ENCODE measurements at places on chromosomes 3 and 15.

DNA sequence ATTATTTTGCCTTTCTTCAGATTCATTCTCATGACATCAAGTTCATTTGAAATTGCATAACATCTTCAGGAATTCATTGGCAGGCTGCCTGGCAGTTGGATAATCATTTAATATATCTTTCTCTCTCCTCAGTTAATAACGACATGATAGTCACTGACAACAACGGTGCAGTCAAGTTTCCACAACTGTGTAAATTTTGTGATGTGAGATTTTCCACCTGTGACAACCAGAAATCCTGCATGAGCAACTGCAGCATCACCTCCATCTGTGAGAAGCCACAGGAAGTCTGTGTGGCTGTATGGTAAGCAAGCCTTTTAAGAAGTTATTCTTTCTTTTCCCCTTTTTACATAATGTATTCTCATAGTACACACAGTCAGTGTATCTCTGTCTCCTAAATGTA is 38.2 kb downstream of the TGFBR2 start:
- DNase-seq = no peak

DNA sequence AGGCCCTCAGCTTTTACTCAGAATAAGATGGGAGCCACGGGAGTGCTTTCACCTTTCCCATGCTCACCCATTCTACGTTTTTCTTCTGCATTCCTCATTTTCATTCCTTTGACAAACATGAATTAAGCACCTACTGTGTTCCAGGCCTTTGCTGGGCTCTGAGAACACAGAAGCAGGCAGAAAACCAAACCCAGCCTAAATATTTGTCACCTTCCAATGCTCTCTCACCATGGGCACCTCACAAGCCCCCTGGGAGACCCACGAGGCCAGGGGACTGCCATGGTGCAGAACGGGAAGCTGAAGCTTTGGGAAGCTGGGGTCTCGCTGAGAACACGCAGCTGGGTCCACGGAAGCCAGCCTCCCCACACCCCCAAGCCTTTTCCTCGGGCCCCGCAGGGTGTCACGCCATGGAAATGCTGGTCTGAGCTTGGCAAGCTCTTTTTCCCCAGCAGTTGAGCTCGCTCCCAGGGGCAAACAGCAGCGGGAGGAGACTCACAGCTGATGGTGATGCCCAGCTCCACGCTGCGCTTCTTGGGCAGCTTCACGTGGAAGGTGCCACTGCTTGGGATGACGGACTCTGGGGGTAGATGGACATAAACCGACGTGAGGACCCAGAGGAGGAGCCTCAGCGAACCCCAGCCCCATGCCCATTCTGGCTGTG is 27.7 kb downstream of the GRIP2 start:
- DNase-seq = no peak

- no peak for DNase-seq
These were observed 34.7 kb upstream of the SYNM start for GRCh38 chr15:99070208-99070607.

GRCh38 chr15:91408476-91409076 is 308.5 kb downstream of the SV2B start:
- no peak for DNase-seq

GRCh38 chr3:125431391-125431790 is 56.3 kb upstream of the ZNF148 start:
- DNase-seq = no peak

- DNase-seq = no peak
These were observed 12.7 kb downstream of the PROS1 start for GRCh38 chr3:93961026-93961425.

- DNase-seq = no peak
These were observed 162.1 kb downstream of the AKAP13 start for GRCh38 chr15:85542488-85542887.

DNA sequence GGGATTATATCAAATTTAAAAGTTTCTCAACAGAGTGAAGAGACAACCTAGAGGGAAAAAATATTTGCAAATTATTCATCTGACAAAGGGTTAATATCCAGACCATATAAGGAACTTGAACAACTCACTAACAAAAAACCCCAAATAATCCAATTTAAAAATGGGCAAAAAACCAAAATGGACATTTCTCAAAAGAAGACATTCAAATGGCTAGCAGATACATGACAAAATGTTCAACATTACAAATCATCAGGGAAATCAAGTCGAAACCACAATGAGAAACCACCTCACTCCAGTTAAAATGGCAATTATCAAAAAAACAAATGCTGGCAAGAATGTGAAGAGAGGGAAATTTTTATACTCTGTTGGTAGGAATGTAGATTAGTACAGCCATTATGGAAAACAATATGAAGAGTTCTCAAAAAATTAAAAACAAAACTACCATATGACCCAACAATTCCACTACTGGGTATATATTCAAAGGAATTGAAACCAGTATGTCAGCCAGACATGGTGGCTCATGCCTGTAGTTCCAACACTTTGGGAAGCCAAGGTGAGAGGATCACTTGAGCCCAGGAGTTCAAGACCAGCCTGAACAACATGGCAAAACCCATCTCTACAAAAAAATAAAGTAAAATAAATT is 88.5 kb downstream of the CSNK1G1 start:
- DNase-seq = no peak

DNA sequence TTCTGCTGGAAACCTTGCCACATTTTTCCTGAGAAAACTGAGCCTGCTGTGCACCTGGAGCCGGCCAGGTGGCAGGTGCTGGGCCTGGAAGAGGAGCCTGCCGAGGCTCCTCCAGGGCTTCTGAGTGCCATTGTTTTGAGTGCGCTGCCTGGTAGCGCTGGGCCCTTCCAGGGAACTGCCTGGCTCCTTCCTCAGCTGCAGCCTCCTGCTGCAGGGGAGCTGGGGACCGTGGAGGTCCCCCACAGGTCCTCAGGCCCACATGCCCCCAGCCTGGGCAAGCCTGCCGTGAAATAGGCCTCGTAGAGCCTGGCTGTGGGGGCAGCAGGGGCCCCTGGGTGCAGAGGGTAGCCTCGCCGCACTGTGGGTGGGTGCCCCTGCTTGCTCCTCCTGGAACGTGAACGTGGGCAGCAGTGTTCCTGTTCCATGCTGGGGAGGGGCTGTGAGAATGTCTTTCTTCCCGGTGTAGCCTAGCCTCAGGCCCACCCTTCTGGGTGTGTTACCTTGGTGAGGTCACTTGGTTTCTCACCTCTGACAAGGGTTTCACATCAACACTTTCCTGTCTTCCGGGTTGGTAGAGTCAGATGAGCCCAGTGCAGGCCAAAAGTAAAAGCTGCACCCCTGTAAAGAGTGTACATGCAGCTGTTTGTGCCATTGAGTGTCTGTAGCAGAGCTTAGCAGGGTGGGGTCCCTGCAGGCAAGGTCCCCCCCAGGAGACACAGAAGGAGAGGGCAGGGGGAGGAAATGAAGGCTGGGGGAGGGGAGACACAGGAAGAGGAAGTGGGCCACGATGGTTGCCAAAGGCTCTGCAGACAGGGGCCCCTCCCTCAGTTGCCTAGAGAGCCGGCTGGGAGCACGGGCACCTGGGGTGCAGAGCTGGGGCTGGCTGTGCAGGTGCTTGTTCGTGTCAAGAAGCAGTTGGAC is 34.5 kb downstream of the KLF13 start:
- DNase-seq = no peak

DNA sequence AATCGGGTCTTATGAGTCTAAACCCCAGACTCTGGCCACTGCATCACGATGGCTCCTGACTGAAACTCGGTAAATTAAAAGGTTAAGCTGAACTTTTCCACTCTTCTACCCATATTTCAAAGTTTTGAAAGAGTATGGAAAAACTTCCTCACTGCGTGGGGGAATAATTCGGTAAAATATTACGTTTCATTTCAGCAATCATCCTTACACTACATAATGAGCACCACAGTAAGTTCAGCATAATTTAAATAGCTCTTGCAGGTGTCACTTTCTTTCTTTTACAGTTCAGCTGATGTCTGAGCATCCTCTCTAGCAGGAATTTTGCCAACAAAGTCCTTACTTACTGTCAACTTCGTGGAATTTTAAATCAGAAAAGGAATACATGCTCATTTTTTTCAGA is 17.5 kb downstream of the SRGAP3 start:
- DNase-seq = no peak

- DNase-seq = no peak
These were observed 33.7 kb downstream of the SLC24A1 start for GRCh38 chr15:65655457-65655856.

DNA sequence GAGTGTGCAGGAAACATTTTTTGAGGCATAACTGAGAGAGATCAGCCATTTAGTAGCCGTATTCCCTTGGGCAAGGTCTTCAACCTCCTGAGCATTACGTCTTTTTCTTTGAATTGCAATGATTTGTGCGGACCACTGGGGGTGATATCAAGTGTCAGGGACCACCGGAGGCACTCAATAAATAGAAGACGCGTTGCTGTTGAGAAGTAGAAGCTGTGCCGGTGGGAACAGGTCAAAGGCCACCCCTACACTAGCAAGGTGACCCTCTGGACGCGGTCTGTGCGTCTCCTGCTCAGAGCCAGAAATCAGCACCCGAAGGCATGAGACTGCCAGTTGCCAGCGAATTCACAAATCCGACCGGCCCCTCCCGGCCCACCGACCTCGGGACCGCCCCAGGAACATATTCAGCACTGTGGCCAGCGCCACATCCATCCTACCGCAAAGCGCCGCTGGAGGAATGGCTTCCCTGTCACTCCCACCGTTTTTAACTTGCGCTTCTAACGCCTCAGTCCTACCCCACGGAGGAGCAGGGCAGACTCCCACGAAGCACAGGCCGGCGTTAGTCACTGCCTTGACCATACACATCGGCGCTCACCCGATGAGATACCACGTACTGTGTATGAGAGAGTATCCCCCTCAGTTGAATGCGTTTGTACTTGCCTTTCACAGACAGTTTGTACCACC is 1.4 kb upstream of the GHSR start:
- DNase-seq = no peak

DNA sequence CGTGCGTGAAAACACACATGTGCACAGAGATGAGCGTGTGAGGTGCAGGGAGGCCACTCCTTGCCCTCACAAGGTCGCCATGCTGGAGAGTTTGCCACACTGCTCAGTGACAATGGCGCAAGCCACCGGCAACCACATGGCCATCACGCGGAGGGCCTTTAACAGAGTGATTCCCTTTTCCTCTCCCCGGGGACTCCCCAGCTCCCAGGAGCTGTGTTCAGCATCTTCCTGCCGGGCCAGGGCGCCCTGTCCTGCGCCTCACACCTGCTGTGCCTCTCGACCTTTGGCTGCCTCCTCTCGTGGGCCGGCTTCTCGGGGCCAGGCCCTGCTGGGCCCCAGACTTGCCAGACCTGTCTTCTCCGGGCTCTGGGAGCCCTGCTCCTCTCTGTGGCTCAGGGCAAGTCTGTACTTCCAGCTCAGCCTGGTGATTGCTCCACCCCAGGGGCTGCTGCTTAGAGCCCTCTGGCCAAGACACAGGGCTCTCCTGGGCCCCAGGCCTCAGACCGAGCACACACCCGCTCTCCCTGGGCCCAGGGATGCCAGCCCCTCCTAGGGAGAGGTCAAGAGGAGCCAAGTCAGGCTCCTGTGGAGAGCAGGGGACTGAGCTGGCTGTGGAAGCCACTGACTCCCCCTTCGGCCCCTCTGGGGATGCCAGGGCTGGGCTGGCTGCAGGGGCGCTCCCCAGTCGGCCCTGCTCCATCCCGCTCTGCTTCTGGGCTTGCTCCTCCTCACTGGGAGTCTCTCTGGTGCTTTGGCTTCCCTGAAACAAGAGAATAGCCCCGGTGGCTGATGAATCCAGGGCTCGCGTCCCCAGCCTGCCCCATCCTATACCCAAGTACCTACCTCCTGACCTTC is 5.6 kb downstream of the CCDC9B start:
- no peak for DNase-seq

DNA sequence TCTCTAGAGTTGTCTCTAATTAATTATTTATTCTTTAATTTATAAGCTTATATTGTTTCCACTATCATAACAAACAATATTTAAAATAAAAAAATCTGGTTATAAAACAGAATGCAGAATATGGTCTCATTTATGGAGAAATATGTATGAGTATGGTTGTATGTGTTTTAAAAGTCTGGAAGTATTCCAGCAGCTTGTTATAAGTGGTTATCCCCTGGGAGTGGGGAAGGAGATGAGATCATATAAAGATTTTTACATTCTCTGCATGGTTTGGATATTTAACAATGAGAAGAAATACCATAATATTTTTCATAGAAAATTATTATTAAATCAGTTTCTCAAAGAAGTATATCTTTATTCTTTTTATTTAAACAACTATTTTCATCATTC is 135.4 kb upstream of the MB21D2 start:
- DNase-seq = no peak

GRCh38 chr15:40789999-40790398 is 16.9 kb upstream of the ZFYVE19 start:
- DNase-seq = no peak

GRCh38 chr3:50269977-50270413 is 1.0 kb downstream of the SEMA3B start:
- no peak for DNase-seq

DNA sequence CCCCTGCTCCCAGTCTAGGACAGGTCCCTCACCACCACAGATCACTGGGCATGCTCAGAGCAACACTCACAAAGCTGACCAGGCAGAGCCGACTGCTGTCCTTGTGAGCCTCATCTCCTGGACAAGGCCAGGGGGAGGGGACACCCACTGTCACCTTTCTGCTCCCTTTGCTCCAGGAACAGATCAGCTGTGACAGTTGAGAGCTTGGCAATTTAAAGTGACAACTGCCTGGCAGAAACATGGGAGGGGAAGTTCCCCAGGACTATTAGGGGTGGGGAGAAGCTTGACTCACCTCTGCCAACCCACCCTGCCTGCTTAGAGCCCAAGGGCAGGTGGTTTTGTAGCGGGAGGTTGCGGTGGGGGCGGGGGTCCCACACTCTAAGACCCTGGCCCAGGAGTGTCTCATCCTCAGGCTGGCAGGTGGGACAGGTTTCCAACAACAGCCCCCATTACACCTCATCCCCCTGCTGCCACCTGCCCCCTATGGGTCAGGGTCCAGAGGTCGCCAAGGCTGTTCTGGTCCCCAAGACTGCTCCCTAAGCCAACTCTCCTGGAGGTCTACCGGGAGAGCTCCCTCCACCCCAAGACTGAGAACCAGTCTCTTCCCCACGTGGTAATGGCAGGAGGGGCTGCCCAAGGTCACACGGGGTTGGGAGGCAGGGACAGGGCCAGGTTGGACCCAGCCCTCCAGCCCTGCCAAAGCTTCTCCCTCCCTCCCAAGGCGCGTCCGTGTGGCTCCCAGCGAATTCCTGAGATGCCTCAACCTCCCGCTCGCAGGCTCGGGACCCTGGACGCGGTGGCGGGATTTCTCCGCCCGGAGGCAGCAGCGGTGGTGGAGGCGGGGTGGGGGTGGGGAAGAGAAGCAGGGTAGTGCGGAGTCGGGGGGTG is 80.4 kb downstream of the IQSEC1 start:
- DNase-seq = no peak
